ENCODE measurements at places on chromosomes 12 and 14. TPM values are rescaled to one million over a fixed set of nuclear protein-coding genes. Genes with fewer than 3 reads are reported as not detected.

NCOR2 gene
- total RNA-seq = 218 TPM

RBM19 gene
- 68.0 TPM for total RNA-seq

AMN1 gene
- total RNA-seq = 2.1 TPM

CCDC196 gene
- not detected for total RNA-seq

TBPL2 gene
- total RNA-seq = not detected

SLIRP gene
- total RNA-seq = 904 TPM

KLRC4 gene
- total RNA-seq = not detected

MGAT4C gene
- total RNA-seq = not detected

CPM gene
- total RNA-seq = 5.3 TPM

AICDA gene
- not detected for total RNA-seq

CACNA1C gene
- total RNA-seq = not detected

BLTP3B gene
- 29.0 TPM for total RNA-seq

CAPS2 gene
- total RNA-seq = 8.4 TPM

SERPINA9 gene
- total RNA-seq = not detected

DIO2 gene
- 2.0 TPM for total RNA-seq

P2RX7 gene
- total RNA-seq = 6.0 TPM

ERC1 gene
- total RNA-seq = 16.0 TPM

SOX5 gene
- total RNA-seq = not detected

POTEM gene
- total RNA-seq = not detected

GPHB5 gene
- not detected for total RNA-seq

STYK1 gene
- total RNA-seq = 8.6 TPM

USP44 gene
- not detected for total RNA-seq

SMARCD1 gene
- total RNA-seq = 105 TPM

PSMB11 gene
- total RNA-seq = not detected

FOXA1 gene
- total RNA-seq = 249 TPM

CGRRF1 gene
- total RNA-seq = 31.3 TPM

AKAP5 gene
- 0.58 TPM for total RNA-seq

PLEKHA5 gene
- total RNA-seq = 16.7 TPM

HOXC6 gene
- total RNA-seq = 5.3 TPM

PEX5 gene
- 20.0 TPM for total RNA-seq

SOAT2 gene
- 0.07 TPM for total RNA-seq

ANO2 gene
- not detected for total RNA-seq

TAMALIN gene
- total RNA-seq = 0.29 TPM

HHIPL1 gene
- 0.84 TPM for total RNA-seq

ST8SIA1 gene
- total RNA-seq = not detected

PAWR gene
- 141 TPM for total RNA-seq

CLEC12A gene
- total RNA-seq = not detected

CCDC38 gene
- total RNA-seq = not detected

MYF6 gene
- not detected for total RNA-seq

GLT1D1 gene
- total RNA-seq = not detected

RNF212B gene
- total RNA-seq = not detected

PLEKHD1 gene
- total RNA-seq = 0.15 TPM

TESPA1 gene
- total RNA-seq = not detected

CD27 gene
- total RNA-seq = not detected

PRB3 gene
- total RNA-seq = not detected

TCL1B gene
- not detected for total RNA-seq

OTOGL gene
- total RNA-seq = 3.1 TPM

KLHL33 gene
- 0.17 TPM for total RNA-seq

RNASE7 gene
- total RNA-seq = not detected

TEX52 gene
- not detected for total RNA-seq

TAS2R7 gene
- not detected for total RNA-seq

FGF6 gene
- total RNA-seq = not detected

KMT2D gene
- 41.9 TPM for total RNA-seq
